Aorta (tissue), 5 donors: ENCODE measurements at places on chromosomes 1 and 21. TPM values are rescaled to one million over a fixed set of nuclear protein-coding genes. Genes with fewer than 3 reads are reported as not detected.

The NEGR1 gene
- 26.7 TPM for total RNA-seq

The SPEN gene
- 76.9 TPM for total RNA-seq

DNA sequence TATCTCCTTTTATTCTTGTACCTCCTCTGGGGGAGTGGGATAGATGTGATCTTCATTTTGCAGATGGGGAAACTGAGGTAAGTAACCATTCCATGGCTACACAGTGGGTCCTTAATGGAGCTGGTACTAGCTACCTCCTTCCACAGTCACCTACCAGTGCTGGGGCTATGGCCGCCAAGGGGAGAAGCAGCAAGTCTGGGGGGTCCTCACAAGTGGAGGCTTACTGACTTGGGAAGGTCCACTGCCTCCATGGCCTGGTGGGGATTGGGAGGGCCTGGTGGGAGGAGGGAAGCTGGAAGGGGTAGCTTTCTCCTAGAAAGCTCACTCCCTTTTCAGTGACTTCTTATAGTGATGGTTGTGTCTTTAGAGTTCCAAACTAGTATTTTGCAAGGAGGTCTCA is 5.9 kb upstream of the FOXO6 start:
- no peak overlapping the region for H3K27ac ChIP-seq
- peak; percentile 64 for DNase-seq
- no peaks in the 10 kb centered on the region for H3K4me1 ChIP-seq
- no peaks in the 10 kb centered on the region for H3K36me3 ChIP-seq
- no peak overlapping the region for H3K4me3 ChIP-seq

- H3K27ac ChIP-seq = no peak overlapping the region
- H3K27me3 ChIP-seq = no peaks in the 10 kb centered on the region
- H3K36me3 ChIP-seq = no peaks in the 10 kb centered on the region
- H3K4me1 ChIP-seq = no peaks in the 10 kb centered on the region
- no peak for DNase-seq
Measured at GRCh38 chr1:48285525-48285924, 63.0 kb downstream of the SLC5A9 start.

- DNase-seq = no peak
- no peaks in the 10 kb centered on the region for H3K36me3 ChIP-seq
- H3K4me1 ChIP-seq = peaks cover 3% of the 10 kb centered on the region
- H3K4me3 ChIP-seq = no peak overlapping the region
- no peaks in the 10 kb centered on the region for H3K27me3 ChIP-seq
Measured at GRCh38 chr21:35699361-35699760, 361.0 kb downstream of the SETD4 start.
